Stimulated activated CD8-positive, alpha-beta memory T cell treated with anti-CD3 and anti-CD28 coated beads, Interleukin-4, amount 100 ng/mL, for 1 hour (primary cell): ENCODE measurements at places on chromosomes 1 and 21.

- no peak for DNase-seq
These were observed 65.2 kb upstream of the GJA5 start for GRCh38 chr1:147825586-147825985.

DNA sequence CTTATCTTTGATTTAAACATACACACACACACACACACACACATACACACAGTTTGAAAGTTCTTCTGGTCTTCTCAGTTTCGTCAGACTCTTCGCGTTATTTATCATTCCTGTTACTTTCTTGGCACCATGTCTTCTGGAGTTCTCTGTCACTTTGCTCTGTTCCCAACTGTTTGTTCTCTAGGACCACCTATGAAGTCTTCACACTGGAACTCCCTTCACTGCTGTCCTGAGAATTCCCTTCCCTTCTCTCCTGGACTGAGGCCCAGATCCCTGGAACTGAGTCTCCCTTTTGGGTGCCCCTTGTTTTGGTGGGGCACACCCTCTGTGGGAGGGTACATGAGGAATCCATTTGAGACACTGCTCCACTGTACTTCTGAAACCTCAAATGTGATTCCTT is 30.5 kb downstream of the ALG14 start:
- DNase-seq: no peak

GRCh38 chr1:63643926-63644325 is 50.7 kb downstream of the PGM1 start:
- DNase-seq: no peak

- DNase-seq: no peak
These were observed 271.3 kb upstream of the PRMT6 start for GRCh38 chr1:106785176-106785575.

DNA sequence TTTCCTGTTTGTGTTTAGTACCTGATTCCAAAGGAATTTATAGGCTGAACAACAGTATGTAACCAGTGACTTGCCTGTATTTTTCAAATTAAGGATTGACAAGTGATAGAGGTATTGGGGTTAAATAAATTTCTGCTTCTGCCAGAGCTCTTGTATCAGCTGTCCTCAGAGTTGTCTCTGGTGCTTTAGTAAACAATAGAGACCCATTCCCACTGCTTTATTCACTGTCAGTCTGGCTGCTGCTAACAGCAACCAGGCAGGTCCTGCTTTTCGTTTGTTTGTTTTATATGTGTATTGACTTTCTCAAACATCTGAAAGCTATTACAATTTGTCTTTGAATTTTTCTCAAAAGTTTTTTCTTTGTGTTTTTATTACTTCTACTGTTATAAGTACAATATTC is 76.1 kb downstream of the OLFM3 start:
- DNase-seq: no peak
